ENCODE measurements at places on chromosomes 2 and 18.

GRCh38 chr2:16765356-16765755 lies 99.7 kb upstream of the CYRIA start:
- DNase-seq: no peak

DNA sequence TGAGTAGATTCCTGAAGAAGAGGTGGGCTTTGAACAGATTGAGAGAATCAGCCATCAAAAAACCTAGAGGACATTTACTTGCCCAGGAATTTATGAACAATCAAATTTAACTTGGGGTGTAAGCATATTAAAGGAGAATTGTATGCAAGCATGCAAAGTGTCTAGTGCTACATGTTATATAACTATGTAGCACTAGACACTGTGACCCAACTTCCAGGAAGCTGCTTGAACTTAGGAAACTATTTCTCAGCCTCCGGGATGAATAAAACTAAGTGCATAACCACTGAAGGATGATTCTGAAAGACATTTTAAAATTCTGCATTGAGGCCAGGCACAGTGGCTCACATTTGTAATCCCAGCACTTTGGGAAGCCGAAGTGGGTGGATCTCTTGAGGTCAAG lies 12.4 kb downstream of the MFF start:
- DNase-seq: no peak

- DNase-seq: no peak
These were observed 165.3 kb upstream of the STK17B start for GRCh38 chr2:196336715-196337114.

GRCh38 chr2:194345347-194345746 lies 1311.7 kb upstream of the SLC39A10 start:
- DNase-seq: no peak
